ENCODE measurements at places on chromosomes 11 and 22.

GRCh38 chr22:39097098-39098020 lies at the start of gene APOBEC3H:
Gene APOBEC3H, plus strand, starts transcription at chr22:39097244. Its CDS starts 3,035 bp downstream, at chr22:39100279.
- DNase-seq, result peak; percentile 18

DNA sequence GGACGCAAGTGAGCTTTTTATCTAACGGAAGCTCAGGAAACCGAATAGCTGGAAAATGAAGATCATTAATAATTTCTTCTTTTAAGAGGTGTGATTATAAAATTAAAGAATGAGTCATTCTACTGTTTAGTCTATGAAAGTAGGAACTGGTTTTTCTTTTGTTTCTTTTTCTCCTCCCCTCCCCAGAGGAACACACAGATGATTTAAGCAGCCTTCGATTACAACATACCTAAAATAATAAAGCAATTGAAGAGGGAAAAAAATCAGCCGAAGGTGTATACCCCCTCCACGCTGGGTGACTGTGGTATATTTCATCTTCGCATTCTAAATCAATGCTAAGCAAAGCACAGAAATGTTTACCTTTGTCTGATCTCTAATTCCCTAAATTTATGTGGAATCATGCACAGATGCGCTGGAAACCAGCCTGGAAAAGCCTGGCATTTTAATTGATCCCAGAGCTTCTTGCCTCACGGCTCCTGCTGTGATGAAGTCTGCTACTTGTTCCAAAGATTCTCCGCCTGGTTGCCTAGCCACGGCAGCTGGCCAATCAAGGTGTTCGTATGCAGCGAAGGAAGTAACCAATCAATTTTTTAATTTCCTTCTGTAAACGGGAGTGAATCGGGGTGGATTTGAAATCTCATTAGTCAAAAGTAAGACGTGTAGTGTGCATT lies 133.9 kb downstream of the FANCF start:
- no peak for DNase-seq

DNA sequence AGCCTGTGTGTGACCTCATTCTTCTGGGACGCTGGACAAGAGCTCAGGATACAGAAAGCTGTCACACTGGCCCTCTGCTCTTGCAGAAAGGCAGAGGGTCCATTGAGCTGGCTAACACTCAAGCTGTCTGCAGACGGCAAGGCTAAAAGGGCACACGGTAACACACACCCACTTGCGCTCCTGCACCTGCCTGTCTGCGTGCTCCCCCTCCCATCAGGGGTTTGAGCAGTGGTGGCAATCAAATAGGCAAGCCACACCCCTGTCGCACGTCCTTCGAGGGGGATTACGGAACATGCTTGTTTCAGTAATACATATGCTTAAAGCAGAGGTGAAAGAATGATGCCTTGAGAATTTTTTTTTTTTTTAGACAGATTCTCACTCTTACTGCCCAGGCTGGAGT lies 7.1 kb upstream of the QSER1 start:
- DNase-seq, result no peak

DNA sequence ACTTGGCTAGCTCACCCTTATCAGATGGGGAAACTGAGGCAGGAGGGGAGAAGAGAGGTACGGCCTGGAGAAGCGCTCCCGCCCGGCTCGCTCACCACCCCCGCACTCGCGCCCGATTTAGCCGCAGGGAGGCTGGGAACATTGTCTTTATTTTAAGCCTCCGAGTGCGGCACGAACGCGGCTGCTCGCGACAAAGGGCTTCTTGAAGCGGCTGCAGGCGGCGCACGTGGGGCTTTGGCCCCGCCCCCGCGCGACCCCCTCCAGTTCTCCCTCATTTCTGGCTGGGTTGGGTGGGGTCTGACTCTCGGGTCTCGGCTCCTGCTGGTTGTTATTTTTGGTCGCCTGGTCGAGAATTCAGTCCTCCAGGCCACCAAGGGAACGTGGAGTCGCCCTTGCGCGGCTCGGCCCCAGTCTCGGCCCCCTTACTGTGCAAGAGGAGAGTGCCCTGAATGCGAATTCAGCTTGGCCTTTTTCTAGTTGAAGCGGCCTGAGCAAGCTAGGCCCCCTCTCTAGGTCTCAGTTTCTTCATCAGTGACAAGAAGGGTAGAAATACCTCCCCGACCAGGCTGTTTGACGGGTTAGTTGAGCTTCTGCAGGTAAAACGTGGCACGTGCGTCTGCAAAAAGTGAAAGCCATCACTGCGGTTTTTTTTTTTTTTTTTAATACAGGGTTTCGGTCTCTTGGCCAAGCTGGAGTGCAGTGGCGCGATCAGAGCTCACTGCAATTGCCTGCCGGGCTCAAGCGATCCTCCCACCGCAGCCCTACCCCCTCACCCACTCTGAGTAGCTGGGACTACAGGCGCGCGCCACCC lies 2.6 kb upstream of the CHRM1 start:
- DNase-seq, result no peak

DNA sequence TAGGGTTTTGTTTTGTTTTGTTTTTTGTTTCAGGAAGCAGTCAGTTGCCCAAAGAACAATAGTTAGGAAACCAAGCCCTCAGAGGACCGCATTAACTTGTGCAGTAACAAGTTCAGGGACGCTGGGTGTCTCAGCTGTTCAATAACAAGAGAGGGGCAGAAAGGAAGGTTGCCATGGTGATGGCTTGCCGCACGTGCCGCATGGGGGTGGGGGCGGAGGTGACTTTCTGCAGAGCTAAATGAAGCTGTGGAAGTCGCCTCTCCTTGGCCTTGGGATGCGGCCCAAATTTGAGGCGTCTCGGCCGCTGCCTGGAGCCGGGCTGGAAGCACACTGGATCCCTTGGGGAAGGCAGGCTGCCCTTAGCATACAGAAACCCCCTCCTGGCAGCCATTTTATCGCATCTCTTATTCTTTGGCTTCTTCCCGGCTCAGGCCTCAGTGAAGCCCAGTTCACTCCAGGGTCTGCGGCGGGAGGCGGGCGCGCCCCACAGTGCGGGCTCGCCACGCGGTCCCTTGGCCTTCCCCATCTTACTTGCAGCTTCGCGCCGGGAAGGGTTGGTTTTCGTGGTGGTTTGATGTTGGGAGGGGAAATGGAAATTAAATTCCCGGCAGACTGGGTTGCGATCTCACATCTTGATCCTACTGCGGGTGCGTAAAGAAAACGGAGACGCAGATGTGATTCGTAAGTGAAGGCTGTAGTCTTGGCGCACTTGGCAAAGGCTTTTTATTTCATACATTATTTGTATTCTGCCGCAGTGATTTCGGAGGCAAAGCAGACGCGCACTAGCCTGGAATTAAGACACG lies 94.3 kb downstream of the SLC17A6 start:
- DNase-seq, result no peak

GRCh38 chr22:48238966-48239365 lies 1476.5 kb downstream of the TBC1D22A start:
- DNase-seq, result no peak

GRCh38 chr11:57646194-57646798 lies 3.4 kb downstream of the YPEL4 start:
- DNase-seq, result no peak

DNA sequence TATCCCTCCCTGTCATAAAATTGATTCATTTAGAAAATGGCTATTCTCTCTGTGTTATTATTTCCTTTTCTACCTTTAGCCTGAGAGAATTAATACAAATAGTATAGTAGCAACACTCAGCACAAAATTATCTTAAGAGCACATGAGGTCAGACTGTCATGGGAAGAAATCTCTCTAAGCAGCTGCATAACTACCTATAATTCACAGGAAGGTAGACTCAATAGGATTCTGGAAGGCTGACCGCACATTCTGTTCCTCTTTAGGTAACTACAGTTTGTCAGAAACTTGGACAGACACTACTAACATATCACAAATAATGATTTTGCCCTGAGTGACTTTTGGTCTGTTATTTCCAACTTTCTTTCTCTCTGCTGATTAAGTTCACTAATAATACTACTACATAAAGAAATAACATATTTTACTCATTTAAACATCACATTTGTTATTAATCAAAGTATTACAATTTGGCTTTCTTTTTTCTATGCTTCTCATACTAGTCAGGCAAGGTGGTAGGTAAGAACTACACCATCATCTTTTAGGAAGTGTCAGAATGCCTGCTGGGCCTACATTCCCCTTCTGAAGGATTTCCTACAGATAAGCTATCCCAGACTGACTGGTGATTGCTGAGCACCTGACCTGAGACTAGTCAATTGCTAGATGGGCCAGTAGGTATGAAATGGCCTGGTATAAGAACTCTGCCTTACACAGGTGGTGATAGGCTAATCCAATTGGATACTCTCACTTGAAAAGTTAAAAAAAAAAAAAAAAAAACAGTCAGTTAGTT lies 325.1 kb downstream of the DLG2 start:
- DNase-seq, result no peak

DNA sequence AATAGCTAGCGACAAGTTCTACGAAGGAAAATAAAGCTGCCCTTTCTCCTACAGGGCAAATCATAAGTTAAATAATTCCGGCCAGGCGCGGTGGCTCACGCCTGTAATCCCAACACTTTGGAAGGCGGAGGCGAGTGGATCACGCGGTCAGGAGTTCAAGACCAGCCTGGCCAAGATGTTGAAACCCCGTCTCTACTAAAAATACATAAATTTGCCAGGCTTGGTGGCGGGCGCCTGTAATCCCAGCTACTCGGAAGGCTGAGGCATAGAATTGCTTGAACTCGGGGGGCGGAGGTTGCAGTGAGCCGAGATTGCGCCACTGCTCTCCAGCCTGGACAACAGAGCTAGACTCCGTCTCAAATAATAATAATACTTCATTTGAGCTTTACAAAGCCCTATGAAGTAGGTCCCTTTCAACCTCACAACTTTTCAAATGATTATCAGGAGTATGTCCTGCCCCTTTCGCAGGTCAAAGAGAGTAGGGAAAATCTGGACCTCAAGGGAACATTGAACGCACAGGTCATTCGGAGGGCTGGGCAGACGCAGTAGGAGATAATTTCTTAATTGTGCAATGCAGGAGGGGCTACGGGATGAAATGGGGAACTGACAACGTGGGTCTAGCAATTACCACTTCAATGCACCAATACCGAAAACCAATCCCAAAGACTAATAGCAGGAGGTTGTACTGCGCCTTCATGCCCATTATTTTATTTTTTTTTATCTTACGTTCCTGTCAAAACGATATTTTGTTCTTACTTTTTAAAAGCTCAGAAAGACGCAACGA lies 590 bp downstream of the COMMD9 start:
- no peak for DNase-seq

DNA sequence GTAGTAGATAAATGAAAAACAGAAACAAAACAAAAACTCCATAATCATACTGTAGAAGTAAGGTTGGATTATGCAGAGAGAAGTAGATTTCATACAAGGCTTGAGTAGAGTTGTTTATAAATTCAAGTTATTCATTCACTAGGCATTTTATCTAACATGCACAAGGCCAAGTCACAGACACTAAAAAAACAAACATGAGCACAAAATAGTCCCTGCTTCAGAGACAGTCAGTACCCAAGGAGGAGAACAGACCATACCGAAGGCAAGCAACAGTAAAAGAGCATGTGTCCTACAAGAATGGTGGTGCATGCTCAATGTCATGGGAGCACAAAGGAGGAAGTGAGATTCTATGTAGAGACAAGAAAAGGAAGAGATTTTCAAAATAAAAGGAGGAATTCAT lies 796.5 kb upstream of the LRRC4C start:
- DNase-seq, result no peak

GRCh38 chr11:128936606-128937251 lies 5.9 kb downstream of the TP53AIP1 start:
- no peak for DNase-seq

- no peak for DNase-seq
Measured at GRCh38 chr11:20274031-20274430, 89.5 kb upstream of the HTATIP2 start.

DNA sequence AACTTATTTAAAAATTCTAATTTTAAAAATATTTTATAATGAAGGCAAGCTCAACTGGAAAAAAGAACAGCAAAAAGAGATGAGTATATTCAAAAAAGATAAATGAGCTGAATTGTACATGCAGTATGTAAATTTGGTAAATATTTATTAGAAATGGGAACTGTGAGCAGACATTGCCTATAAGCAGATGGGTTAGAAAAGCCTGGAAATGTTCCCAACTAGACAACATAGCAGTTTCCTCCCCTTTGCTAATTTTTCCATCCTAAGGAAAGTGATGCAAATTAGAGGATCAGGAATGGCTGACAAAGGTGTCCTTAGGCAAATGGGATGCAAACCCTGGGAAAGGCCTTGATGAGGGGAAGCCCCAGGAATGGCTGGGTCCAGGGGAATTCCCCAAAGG lies 37.2 kb downstream of the TP53I11 start:
- DNase-seq, result no peak

DNA sequence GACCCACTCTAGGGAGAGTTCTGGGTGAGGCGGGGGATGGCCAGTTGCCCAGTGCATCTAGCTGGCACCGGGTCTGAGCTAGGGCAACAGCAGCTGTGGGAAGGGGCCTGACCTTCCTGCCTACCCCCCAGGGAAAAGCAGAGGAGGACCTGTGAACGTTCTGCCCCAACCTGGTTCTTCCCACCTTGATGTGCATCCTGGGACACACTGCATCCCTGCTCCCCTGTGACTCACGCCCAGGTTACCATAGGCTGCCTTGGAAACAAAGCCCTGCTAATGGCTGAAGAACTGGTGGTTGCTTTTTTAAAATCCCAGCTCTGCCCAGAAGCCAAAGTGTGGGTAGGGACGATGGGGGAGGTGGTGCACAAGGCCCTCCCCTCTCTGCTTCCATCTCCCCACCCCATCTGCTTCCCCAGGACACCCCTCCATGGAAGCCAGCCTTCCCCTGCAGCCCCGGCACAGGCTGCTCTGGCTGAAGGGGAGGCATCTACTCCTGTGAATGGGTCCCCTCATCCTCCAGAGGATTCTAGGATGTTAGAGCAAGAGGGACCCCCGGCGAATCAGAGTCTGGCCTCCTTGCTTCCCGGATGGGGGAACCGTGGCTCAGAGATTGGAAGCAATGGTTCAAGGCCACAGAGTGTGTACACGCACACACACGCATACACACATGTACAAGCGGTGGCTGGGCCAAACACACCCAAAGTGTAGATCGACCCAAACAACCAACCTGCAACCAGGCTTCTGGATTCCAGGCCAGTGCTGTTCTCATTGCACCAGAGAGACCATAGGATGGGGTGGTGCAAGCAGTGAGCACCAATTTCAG lies 7.6 kb upstream of the C11orf96 start:
- DNase-seq, result no peak

DNA sequence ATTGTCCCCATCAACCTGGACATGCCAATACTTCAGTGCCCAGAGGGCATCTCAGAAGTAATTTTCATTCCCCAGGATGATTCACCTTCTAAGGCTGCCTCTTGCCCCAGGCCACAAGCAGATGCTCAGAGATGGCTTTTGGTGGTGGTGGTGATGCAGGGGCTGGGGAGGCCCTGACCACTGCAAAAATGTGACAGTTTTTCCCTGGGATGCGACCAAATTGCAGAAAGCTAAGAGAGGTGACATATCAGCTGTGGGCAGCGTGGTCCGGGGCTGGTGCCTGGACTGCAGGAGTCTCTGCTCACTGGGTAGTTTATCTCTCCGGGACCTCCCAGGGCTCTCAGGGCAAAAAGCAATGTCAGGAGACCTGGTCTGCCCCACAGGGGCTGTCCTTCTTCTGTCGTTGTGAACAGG lies 39.7 kb upstream of the ACCSL start:
- peak; percentile 41 for DNase-seq

- no peak for DNase-seq
Measured at GRCh38 chr11:45217991-45218390, 68.2 kb downstream of the SYT13 start.

GRCh38 chr11:36398231-36398953 lies 102.3 kb downstream of the PRR5L start:
- DNase-seq, result no peak
